ENCODE measurements at places on chromosomes 5 and 9.

- DNase-seq: no peak
These were observed 54.4 kb downstream of the GNAQ start for GRCh38 chr9:77977210-77977611.

DNA sequence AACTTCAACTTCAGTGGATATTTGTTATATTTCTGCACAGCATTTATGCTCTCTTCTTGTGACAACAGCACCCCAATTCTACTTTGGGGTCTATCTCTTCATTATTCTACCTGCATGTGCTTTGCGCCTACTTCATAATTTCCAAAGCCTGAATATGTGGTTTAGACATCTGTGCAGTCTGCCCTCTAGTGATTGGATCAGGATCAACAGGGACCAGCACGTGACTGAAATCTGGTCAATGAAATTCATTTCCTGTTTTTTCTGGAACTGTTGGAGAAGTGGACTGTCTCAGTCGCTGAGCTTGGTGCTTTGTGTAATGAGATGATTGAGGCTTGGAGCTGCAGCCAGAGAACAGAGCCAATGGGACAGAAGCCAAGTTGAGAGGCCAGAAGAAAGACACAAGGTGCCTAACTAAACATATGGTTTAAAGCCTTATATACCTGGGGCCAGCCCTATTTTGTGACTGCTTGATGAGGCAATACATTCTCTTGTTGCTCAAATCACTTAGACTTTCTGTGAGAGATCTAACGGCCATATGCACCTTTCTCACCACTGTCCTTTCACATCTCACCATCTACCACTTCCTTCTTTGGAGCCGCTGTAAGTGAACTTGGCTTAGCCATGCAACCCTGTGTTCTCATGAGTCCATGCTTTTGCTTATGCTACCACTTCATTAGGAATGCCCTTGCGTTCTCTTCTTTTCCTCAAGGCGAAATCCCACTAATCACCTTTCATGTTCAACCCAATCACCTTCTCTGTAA lies 68.8 kb upstream of the PPP2R2B start:
- DNase-seq: no peak

DNA sequence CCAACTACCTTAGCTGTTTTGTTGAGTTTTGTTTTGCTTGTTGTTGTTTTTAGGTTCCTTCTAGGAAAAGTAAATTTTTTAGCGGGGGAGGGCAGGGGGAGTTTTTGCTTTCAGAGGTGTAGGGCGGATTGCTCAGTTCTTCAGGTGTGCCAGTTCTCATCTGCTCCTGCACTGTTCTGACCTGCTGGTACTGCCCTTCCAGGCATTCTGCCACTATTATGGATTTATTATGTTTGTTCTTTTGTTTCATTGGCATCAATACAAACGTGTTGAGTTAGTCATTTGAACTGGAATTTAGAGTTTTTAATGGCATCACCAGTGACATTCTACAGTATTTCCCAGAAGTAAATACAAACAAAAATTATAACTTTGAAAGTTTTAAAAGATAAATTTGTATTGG lies 26.0 kb downstream of the ERCC6L2 start:
- no peak for DNase-seq

- DNase-seq: no peak
These were observed 178.0 kb downstream of the SLIT3 start for GRCh38 chr5:169122951-169123350.

DNA sequence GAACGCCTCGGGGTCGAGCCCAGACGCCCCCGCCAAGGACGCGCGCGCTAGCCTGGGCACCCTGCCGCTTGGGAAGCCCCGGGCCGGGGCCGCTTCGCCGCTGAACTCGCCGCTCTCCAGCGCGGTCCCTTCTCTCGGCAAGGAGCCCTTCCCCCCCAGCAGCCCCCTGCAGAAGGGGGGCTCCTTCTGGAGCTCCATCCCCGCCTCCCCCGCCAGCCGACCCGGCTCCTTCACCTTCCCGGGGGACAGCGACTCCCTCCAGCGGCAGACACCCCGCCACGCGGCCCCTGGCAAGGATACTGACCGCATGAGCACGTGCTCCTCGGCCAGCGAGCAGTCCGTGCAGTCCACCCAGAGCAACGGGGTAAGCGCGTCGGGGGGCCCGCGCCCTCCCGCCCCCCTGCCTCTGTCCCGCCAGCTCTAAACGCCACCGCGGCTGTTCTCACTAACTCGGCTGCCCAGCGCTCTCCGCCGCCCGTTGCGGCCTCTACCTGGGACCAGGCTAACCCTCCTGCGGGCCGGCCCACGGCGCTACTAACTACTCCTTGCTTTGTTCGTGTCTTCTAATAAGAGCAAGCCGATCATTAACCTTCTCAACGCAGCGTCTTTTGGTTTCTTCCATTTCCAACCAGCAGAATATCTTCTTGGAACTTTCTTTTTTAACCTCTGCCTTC lies 93.6 kb upstream of the OTULINL start:
- DNase-seq: no peak

GRCh38 chr9:11092974-11093373 lies 480.2 kb upstream of the PTPRD start:
- DNase-seq: no peak

DNA sequence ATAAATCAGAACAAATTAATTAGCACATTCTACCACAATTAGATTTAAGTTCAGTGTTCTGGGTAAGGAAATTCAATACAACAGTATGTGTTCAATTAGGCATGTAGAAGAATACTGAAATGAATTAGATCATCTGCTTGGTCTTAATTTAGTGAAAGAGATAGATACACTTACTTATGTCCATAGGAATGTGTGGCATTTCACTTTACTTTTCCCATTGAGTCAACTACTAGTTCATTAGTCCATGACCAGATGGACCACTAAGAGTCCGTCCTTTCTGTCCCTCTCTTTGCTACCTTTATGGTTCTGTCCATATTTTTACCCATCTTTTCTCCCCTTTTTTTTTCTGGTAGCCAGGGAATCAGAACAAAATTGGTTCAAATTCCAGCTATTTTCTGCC lies 276.9 kb downstream of the OSTF1 start:
- no peak for DNase-seq

DNA sequence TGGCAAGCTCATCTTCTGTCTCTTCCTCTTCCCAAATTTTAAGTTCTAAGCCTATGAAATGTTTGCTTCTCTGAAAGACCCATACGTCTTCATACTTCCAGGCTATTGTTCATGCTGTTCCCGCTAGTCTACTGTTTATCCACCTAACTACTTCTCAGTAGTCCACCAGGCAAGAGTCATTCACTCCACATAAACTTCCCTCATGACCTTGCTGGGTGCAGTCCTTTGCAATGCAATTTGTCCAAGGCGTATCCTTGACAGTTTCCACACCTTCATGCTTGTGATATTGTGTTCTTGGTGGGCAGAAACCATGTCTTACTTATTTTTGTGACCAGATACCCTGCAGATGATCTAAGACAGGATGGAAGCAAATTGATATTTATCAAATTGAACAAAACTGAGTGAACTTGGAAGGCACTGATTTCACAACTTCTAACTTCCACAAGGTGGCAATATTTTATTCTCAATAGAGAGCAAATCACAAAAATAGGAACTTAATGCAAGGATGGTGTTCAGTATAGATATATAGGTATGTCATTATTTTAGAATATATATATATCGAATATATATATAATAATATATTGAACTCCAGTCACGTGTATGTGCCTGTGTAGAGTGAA lies 30.3 kb downstream of the TYRP1 start:
- no peak for DNase-seq

GRCh38 chr9:38295764-38296163 lies 96.7 kb upstream of the ALDH1B1 start:
- no peak for DNase-seq
